ENCODE measurements at places on chromosomes 7 and 10.

DNA sequence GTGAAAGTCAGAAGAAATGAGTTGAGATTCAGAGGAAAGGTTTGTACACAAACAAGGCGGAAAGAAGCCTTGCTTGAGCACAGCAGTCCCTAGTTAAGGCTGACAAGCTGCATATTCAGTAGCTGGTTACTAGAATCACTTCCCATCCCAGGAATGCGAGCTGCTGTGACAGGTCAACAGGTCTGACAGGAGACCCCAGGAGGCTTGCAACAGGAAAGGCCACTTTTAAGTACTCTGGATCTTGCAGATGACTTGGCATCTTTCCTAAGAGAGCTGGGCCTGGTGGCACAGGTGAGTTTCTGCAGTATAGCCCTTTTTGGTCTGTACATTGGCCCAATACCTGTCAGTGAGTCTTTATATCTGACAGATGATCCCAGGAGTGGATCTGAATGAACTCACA lies 35.7 kb upstream of the UNC5B start:
- no peak for DNase-seq

- DNase-seq, result no peak
These were observed 469.0 kb upstream of the STEAP1 start for GRCh38 chr7:89685287-89685686.

DNA sequence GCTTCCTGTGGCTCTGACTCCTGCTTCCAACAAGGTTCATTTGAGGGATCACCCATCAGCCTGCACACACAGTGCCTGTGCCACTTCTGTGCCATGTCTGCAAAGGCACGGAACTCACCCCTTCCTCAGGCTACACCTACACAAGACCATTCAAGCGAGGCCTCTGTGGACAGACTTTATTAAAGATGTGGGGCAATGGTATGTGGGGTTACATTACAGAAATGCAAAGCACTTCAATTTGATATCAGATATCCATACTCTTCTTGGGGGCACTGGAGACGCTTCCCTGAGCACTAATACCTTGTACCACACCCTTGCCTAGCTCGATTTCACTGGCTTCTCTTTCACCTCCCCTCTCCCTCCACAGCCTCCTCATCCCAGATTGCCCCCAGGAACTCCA lies 84.4 kb upstream of the FGL2 start:
- no peak for DNase-seq

GRCh38 chr10:10128387-10128786 lies 889.3 kb upstream of the CELF2 start:
- DNase-seq, result no peak

DNA sequence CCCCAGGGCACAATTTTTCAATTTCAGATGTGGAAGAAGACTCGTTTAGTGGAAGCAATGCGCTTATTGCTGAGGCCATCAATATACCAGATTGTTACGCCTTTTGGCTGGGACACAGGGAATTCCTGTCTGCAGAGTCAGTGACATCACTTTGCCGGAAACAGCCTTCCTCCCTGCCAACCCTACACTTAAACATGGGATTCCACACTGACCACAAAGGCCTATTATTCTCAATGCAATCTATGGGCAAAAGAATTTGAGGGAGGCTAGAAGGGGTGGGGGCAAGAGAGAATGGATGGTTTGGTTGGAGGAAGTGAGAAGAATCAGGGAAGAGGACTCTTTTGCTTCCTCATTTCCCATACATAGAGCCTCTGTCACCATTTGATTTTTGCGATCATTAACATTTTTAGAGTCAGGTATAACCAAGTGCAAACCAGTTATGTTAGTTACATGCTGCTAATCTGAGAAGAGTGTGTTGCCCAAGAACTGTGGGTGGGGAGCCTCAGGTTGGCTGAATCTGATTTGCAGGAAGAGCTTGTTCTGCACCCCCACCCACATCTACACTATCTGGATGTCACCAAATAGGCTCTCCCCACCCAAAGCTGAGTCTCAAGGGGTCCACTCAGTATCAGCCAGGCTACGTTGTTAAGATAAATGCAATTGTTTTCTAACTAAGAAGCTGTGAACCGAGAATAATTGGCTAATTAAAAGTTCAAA lies 58.2 kb downstream of the ENTPD1 start:
- DNase-seq, result peak; percentile 81

- no peak for DNase-seq
These were observed 287.4 kb downstream of the C7orf25 start for GRCh38 chr7:42624471-42624870.

- DNase-seq, result no peak
These were observed 586.3 kb upstream of the ANKRD30A start for GRCh38 chr10:36538953-36539586.

GRCh38 chr7:2728316-2729030 lies 40.5 kb downstream of the AMZ1 start:
- DNase-seq, result no peak
